ENCODE measurements at places on chromosomes 1 and 21.

GRCh38 chr1:106688446-106688845, 368.0 kb upstream of the PRMT6 start:
- no peak for DNase-seq

- no peak for DNase-seq
Measured at GRCh38 chr1:95742591-95743089, 508.6 kb downstream of the RWDD3 start.

DNA sequence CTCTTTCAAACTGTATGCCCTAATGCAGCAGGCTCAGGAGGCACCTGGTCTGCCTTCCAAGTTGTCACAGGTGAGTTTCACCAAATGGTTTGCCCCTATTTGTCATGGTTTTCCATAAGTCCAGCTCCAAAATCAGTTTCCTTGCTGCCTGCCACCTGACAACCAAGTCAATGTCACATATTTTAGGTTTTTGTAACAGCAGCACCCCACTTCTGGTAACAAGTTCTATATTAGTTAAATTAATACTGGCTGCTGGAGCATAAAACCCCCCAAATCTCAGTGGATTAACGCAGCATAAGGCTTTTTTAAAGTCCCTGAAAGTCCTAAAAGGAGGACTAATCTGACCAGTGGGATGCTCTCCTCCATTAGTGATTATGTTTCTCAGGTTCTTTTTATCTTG, 200.7 kb downstream of the RRAGC start:
- DNase-seq: no peak

- DNase-seq: no peak
Measured at GRCh38 chr1:48687282-48688045, 89.2 kb downstream of the BEND5 start.

DNA sequence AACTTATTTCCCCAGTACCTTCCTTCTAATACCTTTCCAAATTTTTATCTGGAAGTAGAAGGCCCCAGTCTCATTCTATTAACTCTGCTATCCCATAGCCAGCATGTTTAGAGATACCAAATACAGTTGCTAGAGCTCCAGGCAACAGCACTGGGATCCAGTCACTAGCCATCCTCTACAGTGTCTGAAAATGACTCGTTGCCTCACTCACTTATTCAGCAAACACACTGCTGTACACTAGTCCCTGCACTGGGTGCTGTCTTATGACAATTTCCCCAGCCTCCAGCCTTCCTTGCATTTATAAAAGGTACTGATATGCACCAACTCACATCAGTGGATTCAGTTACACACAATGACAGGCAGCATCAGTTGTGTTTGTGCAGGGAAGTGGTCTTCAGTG, 179.0 kb downstream of the DSCAM start:
- DNase-seq: no peak

DNA sequence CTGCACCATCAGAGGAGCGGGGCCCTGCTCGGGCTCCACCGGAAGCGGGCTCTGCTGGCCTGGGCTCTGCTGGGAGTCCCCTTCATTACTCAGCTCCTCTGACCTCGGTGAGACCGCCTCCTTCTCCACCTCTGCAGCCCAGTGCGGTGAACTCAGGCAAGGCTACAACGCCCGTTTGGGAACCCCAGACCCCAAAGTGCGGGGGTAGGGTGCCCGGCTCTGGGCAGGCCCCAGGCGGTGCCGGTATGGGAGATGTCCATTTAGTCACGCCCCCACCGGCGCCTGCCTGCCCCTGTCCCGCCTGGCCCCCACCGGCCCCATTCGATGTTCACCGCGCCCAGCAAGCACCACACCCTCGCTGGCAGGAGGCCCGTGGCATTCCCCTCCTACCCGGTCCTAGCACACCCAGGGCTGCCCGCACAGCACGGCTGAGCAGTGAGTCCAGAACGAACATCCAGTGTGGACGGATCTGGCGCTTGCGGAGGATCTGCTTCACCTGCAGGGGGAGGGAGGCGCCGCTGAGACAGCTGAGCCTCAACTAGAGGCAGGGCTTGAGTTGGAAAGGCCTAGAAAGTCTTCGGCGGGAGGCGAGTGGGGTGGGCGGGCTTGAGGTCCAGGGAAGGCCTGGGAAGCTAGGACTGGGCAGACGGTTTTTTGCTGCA, 10.0 kb downstream of the MAP3K6 start:
- DNase-seq: peak; percentile 52

DNA sequence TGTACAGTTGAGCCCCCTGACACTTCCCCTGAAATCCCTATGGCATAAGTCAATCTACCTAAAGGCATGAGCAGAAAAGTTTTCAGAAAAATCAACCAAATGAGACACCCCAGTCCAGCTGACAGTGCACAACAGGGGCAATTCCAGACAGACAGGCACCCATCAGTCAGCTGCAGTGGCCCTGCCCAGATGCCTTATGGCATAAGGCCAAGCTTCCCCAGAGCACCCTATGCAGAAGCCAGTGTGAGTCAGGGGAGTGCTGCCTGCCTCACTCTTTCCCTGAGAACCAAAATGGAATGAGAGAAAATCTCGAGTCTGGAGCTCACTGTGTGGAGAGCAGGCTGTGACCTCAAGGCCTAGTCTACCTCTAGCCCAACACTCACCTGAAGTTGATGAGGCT, 38.1 kb downstream of the MRAP start:
- DNase-seq: no peak
